ENCODE measurements at places on chromosomes 3 and 15.

DNA sequence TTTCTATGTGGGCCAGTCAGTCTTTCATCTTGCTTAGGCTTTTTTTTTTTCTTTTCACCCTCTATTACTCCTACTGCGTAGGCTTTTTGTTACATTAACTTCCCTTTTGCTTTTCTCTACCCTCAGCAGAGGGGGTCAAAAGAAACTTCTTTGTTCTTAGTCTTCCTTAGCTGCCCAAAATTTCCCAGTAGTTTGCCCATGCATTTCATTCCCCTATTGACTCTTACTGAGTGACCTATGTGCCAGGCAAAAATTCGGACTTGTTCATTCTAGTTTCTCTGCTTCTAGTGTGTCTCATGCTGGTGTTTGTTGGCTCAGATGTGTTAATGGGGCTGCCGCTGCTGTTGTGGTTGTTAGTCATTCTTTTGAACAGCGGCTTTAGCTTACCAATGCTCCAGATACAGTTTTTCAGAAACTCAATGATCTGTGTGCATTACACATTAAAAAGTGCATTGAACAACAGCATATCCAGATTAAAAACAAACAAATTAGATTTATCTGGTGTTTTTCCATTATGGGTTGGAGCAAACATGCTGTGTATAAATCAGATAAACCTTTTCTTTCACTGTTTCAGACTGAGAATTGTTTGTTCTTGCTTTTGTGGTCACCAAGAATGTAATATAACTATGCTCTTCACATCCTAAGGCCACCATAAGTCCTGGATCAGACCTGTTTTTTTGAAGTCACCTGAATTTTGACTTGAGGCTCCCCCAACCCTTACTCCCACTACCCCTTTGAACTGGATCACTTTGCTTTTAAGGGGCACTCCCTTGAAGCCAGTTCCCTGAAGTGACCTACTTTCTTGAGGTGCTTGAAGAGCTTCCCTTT lies 43.1 kb downstream of the PDE8A start:
- DNase-seq, result no peak

DNA sequence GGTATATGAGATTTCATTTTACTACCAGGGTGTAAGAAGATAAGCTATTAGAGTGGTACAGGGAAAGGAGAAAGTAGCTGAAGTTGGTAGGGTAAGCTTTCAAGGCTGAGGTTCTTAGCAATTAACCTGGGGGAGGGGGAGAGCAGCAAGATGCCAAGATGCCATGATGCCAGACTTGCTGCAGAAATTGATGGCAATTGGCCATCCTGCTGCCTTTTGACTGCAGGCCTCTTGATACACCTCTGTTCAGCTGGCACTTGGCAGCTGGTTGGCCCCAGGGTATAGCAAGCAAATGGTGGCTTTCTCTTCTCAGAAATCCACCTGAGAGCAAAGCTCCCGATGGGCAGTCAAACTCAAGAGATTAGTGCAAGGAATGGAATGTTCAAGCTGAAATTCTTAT lies 21.4 kb upstream of the DPH6 start:
- DNase-seq, result no peak

- no peak for DNase-seq
These were observed 2.0 kb downstream of the SNRK start for GRCh38 chr3:43288366-43288765.

- DNase-seq, result no peak
These were observed 98.5 kb upstream of the MEF2A start for GRCh38 chr15:99467338-99467720.

GRCh38 chr15:85622221-85622831 lies 172.4 kb downstream of the KLHL25 start:
- DNase-seq, result no peak

GRCh38 chr3:109346099-109346498 lies 8.8 kb upstream of the DPPA4 start:
- no peak for DNase-seq

DNA sequence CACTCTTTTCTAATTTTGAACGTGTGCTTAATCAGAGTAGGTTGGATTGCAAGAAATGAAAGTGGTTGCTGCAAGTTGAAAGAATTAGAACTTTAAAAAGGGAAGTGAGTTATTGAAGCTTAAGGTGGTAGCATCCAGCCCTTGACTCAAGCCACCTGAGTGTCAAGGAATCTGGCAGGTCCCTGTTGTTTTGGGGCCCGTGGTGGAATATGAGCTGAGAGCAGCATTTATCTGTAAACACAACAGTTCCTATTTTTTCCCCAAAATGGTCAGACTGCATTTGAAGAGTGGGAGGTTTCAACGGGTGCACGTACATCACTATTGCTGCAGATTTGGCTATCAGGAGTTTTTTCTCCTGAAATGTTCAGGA lies 1.7 kb downstream of the ITPR1 start:
- DNase-seq, result no peak

GRCh38 chr3:68088216-68088615 lies 433.8 kb upstream of the SUCLG2 start:
- DNase-seq, result no peak

DNA sequence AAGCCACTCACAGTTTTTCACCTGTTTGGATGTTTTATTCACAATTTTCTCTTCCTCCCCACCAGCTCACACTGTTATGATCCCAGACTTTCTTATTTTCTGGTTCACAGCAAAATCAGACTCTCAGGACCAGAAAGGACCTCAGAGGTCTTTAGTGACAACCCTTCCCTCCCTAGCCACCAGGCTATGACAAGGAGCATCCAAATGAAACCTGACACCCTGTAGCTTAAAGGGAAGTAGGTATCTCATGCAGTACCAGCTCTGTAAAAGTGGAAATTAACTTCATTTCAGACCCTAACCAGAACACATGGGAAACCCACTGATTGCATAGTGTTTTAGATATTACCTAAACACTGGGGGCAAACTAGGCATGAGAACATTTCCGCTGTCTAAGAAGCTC lies 45.3 kb downstream of the ATP13A5 start:
- DNase-seq, result no peak

- DNase-seq, result no peak
These were observed 34.3 kb downstream of the CCR3 start for GRCh38 chr3:46276497-46277099.

DNA sequence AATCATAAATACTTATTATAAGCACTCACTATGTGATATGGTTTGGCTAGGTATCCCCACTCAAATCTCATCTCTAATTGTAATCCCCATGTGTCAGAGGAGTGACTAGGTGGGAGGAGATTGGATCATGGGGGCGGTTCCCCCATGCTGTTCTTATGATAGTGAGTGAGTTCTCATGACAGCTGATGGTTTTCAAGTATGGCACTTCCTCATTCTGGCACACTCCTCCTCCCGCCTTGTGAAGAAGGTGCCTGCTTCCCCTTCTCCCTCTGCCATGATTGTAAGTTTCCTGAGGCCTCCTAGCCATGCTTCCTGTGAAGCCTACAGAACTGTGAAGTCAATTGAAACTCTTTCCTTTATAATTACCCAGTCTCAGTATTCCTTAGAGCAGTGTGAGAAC lies 53.3 kb upstream of the CHMP2B start:
- DNase-seq, result no peak

GRCh38 chr15:59401824-59402569 lies 29.3 kb upstream of the MYO1E start:
- DNase-seq, result peak; percentile 76

- DNase-seq, result no peak
These were observed 175.2 kb downstream of the LSAMP start for GRCh38 chr3:116270056-116270455.

DNA sequence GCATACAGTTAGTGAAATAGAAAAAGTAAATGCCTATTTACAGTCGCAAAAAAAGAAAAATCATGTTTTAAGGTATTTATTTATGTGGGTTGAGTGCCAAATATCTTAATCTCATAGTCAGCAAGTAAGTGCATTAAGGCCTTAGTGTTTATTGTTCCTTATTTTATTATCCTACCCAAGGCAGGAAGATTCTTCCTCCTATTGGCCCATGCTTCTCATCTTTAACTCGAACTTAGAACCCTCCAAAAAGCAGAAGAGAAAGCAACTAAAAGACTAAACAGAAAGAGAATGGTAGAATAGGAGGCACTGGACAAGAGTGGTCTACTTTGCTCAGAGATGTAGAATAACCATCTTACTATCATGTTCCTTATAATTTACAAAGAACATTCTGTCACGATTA lies 7.5 kb downstream of the RFX7 start:
- DNase-seq, result no peak

- DNase-seq, result peak; percentile 15
These were observed 5.6 kb upstream of the FOXP1 start for GRCh38 chr3:71589132-71589531.

- DNase-seq, result no peak
These were observed 17.4 kb downstream of the DET1 start for GRCh38 chr15:88529021-88529630.

DNA sequence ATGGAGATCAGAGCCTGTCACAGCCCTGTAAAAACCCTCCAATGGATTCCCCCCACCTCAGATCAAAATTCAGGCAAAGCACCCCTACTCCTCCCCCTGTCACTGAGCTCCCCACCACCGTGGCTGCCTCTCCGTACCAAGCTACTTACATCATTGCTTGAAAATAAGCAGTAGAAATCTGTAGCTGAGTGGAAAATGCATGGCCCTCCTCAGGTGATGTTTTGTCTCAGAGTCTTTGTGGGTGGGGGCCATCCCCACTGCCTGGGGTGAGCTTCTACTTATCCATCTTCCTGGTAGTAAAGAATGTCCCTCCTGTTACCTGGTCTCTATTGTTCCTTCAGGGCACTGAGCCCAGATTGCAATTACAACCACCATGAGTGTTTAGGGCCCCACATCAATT lies 34.5 kb downstream of the SLCO2A1 start:
- DNase-seq, result no peak

DNA sequence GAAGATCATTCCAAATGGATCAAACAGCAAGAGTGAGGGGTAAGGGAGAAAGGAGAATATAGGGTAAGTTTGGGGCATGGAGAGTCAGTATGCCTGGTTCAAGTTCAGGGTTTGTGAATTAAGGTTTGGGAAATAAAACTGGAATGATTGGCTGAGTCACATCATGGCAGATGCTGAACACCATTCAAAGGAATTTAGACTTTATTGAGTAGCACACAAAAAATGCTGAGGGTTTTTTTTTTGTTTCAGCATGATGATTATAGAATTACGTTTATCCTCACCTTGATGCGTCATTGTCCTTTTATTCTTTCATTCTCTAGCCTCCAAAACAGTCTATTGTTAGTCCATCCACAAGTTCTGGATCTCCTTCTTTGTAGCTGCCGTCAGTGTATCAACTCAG lies 220.0 kb upstream of the UMPS start:
- no peak for DNase-seq

DNA sequence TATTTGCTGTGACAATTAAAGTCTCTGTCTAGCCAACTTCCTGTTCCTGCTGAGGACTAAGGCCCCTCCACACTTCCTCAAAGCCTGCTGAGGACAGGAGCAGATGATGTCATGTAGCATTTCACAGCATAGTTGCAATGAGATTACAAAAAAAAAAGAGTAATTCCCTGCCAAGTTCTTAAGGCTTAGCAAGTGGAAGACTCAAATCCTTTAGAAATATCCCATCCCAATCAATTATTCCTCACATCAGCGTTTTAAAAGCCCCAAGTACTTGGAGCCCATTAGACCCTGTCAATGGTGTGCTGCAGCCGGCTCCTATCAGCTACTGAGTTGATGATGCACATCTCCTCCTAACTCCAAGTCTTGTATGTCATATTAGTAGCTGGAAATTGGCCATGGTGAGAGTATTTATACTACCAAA lies 51.7 kb downstream of the TRANK1 start:
- no peak for DNase-seq

DNA sequence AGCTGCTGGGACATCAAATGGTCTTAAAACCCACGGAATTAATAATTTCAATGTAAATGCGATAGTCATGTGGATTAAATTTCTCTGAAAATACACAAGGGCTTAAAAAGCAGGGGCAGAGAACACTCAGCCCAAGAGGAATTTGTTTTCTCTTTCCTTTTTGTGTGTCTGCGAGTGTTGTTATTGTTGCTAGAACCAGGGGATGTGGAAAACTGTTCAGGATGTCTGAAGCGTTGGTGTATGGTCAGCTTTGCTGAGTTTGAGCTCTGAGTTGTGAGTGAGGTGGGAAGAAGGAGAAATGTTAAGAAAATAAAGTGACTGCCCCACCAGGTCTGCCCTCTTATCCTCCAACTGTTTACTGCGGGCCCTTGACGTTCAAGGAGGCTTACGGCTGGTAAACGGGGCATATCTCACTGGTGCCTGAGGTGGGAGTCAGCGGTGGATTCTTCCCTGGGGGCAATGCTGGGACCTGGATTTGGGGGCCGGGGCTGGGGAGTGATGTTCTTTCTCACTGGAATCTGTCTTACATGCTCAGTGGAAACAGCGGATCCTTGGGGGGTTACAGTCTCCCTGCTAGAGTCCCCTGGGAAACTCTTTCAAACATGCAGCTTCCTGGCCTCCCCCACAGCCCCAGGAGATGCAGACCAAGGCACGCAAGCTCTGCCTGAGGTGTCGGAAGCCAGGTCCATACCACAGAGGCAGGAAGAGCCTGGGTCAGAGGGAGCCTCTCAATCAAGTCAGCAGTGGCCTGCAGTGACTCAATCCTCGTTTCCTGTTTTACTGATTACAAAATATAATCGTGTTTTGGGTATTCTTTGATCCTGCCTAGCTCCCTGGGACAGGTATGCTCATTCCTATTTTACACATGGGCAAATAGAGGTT lies 41.8 kb downstream of the ITGA11 start:
- no peak for DNase-seq

DNA sequence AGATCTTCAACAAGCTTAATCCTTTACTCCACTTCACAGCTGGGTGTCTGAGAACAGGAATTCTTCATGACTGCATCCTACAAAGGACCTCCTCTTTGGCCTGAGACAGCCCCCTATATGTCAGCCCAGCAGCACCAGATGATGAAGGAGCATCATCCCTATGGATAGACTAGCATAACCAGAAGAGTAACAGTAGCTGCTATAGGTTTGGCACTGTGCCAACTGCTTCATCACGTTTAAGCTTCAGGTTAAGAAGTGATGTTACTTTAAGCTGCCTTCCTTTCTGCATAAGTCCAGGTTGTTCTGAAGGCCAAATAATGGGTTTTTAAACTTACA lies 50.6 kb downstream of the CMSS1 start:
- no peak for DNase-seq

DNA sequence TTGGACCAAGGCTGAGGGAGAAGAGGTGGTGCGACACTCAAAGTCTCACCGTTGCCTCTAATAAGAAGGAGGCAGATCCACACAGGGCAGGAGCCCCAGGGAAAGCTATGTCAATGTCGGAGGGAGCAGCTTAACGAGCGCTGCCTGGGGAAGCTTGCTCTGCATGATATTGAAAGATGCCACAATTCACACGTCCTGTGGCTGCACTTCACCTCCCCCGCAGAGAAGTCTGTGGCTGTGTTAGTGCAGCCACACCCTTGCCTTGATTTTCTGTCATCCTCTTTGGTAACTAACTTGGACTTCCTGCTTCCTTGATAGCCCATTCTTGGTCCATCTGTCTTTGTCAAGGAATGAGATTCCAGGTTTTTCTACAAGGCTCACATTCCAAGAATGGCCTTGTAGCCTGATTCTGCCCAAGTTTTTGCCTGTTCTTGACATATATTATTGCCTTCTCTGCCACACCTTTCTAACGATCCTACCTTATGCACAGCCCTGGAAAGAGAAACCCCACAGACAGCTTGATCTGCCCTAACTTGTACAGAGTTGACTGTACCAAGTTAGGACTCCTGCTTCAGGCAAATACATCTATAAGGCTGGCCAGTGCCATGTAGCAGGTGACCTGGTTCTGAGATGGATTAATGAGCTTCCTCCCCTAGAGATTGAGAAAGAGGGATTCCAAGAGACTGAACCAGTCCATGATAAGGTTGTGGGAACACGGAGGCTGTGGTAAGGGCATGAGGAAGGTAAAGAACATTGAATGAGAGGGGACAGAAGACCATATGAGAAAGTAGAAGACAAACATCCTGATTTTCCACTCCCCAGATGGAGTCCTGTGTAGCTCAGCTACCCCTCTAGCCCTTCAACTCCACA lies 153.0 kb upstream of the WNT5A start:
- no peak for DNase-seq

- DNase-seq, result no peak
These were observed 219.3 kb downstream of the SLC9A9 start for GRCh38 chr3:143628971-143629370.
